Fibroblast of skin of scalp (primary cell): ENCODE measurements at places on chromosomes 4 and X.
A peak's percentile ranks its signal among the peaks of the same experiment; 100 is the strongest.

DNA sequence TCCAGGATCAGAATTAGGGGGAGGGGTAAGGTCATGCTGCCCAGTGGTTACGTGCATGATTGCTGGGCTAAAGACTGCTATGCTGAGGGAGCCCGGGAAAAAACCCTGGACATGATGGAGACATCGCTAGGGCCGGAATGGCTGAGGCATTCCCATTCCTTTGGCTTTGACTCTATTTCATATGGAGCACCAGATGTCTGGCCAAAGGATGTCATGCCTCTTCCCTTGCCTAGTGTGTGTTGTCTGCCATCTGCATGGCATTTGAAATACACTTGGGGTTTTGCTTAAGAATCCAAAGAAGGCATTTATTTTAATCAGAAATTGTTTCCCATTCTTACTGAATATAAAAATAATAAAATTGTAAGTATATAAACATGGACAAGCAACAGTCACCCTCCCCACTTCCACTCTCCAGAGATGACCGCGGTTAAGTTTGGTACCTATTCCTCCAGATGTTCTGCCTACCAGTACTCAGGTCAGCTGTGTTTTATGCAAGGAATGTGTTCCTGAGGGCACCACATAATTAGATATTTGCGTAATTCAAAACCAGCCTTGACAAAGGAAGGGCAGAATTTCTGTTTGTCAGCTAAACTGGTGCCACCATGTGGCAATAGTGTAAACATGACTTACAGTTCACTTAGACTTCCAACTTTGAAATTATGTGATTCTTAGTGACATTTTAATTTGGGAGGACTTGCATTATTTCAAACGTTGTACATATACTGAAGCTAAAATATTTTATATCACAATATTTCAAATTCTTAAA, 105.9 kb downstream of the CT47B1 start:
- peak; percentile 68 for DNase-seq

DNA sequence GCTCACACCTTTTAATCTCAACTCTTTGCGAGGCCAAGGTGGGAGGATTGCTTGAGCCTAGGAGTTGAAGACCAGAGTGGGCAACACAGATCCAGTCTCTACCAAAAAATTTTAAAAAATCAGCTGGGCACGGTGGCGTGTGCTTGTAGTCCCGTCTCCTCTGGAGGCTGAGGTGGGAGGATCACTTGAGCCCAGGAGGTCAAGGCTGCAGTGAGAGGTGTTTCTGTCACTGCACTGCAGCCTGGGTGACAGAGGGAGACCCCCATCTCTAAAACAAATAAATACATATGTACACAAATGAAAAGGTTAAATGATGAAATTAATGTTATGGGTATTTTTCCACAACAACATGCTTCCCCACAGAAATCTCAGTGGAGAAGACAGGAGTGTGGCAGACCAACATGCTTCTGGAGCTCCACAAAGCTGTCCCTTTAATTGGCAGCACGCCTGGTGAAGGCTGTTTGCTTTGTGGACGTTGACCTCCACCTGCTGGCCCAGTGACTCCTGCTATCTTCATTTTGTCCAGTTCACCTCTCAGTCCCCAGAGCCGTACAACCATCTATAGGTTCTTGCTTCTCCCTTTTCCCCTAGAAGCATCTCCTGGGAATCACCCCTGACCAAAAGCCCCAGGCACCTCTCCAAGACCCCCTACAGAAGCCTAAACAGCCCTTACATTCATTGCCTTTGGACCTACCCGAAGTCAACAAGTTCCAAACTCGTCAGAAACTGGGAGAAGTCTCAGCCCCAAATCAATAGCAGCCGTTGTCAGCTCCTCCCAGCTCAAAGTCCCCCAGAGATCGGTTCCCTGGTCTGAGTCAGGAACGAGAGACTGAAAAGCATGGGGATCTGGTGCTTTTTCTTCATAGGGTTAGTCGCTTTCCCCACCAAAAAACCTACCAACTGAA, 36.4 kb upstream of the CD99 start:
- no peak for DNase-seq

GRCh38 chrX:133444952-133445831, 29.9 kb upstream of the GPC4 start:
- no peak for DNase-seq

DNA sequence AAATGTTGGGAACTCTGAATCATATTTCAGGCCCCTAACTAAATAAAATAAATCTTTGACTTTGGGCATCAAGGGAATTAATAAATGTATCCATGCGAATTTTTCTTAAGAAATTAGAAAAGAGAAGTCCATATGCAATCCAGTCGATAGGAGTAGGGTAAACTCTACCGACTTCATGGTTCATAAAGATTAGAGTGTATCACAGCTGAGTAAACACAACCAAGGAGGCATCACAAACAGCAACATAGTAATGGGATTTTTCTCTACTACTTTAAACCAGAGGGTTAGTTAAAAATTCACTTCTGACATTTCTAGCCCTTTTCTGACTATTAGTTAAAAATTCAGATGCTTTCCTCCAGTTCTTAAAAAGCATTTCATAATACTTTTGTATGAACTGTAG, 19.9 kb downstream of the SEPTIN11 start:
- no peak for DNase-seq

- no peak for DNase-seq
These were observed 72.5 kb downstream of the EVC start for GRCh38 chr4:5783486-5783885.
